Neuronal stem cell (in vitro differentiated cells): ENCODE measurements at places on chromosomes 5 and 9.

DNA sequence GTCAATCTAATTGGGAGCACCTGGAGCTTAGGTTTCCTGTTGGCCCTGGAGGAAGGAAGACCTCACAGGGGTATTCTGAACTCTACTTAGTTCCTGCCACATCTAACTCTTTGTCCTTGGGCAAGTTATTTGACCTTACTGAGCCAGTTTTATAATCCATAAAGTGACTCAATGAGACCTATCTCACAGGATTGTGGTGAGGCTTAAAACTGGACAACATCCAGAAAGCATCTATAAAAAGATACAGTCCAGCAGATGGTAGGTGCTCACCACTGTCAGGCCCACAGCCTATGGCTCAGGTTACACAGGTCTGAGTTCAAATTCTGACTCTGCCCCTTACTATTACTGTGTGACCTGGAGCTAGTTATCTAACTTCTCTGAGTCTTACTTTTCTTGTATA lies 23.3 kb downstream of the KCNV2 start:
- no peak overlapping the region for H3K27ac ChIP-seq
- no peak for DNase-seq
- H3K27me3 ChIP-seq = no peaks in the 10 kb centered on the region
- H3K4me3 ChIP-seq = no peak overlapping the region

DNA sequence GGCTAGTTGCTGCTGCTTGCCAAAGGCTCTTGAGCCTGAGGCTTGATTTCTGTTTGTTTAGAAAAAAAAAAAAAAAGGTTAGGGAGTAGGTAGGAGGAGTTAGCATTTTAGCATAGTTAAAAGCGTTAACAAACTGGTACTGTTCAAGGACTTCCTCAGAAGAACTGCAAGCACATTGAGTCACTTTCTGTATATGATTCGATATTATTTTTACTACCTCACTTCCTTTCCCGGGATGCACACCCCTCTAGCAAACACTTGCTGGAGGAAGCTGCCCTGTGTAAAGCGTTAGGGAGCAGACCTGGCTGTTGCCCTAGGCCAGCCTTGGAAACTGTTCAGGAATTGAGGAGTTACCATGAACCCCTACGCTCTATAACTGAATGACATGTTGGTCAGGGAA lies 15.7 kb upstream of the CEP120 start:
- no peak for DNase-seq
- no peaks in the 10 kb centered on the region for H3K36me3 ChIP-seq
- H3K4me1 ChIP-seq = no peaks in the 10 kb centered on the region
- no peak overlapping the region for H3K4me3 ChIP-seq
- H3K27ac ChIP-seq = no peak overlapping the region

DNA sequence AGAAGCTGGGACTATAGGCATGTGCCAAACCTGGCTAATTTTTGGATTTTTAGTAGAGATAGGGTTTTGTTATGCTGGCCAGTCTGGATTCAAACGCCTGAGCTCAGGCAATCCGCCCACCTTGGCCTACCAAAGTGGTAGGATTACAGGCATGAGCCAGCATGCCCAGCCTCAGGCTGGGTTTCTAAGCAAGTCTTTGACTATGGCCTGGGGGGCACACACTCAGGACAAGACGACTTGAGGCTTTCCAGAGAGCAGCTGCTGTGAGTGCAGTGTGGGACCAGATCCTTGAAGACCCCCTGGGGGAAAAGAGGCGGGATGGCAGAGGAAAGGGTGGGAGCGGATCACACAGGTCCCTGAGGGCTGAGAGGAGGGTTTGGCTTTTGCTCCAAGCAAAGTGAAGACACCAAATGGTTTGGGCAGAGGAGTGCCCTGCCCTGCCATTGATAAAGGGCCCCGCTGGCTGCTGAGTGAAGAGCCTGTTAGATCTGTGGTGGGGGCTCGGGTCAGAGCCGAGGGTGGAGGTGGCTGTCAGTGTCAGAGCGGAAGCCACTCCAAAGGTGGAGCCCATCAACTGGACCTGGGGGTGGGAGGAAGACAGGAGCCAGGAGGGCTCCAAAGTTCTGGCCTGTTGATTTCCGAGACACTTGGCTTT lies 46.8 kb upstream of the FUBP3 start:
- peaks cover 9% of the 10 kb centered on the region for H3K27me3 ChIP-seq
- H3K4me3 ChIP-seq = no peak overlapping the region
- DNase-seq = no peak

- DNase-seq = no peak
- H3K4me3 ChIP-seq = no peak overlapping the region
- no peaks in the 10 kb centered on the region for H3K4me1 ChIP-seq
- no peaks in the 10 kb centered on the region for H3K36me3 ChIP-seq
- no peak overlapping the region for H3K27ac ChIP-seq
- no peaks in the 10 kb centered on the region for H3K27me3 ChIP-seq
These were observed 218.2 kb upstream of the ADAMTSL1 start for GRCh38 chr9:18255747-18256146.

- H3K36me3 ChIP-seq = peaks cover 19% of the 10 kb centered on the region
- H3K4me1 ChIP-seq = no peaks in the 10 kb centered on the region
- DNase-seq = no peak
- H3K4me3 ChIP-seq = no peak overlapping the region
- H3K27me3 ChIP-seq = no peaks in the 10 kb centered on the region
These were observed 5.4 kb downstream of the SLC35A4 start for GRCh38 chr5:140570058-140570457.

GRCh38 chr9:125831054-125831453 lies 83.9 kb downstream of the PBX3 start:
- no peak overlapping the region for H3K4me3 ChIP-seq
- no peaks in the 10 kb centered on the region for H3K27me3 ChIP-seq
- H3K36me3 ChIP-seq = no peaks in the 10 kb centered on the region
- H3K27ac ChIP-seq = no peak overlapping the region
- H3K4me1 ChIP-seq = peaks cover 1% of the 10 kb centered on the region

DNA sequence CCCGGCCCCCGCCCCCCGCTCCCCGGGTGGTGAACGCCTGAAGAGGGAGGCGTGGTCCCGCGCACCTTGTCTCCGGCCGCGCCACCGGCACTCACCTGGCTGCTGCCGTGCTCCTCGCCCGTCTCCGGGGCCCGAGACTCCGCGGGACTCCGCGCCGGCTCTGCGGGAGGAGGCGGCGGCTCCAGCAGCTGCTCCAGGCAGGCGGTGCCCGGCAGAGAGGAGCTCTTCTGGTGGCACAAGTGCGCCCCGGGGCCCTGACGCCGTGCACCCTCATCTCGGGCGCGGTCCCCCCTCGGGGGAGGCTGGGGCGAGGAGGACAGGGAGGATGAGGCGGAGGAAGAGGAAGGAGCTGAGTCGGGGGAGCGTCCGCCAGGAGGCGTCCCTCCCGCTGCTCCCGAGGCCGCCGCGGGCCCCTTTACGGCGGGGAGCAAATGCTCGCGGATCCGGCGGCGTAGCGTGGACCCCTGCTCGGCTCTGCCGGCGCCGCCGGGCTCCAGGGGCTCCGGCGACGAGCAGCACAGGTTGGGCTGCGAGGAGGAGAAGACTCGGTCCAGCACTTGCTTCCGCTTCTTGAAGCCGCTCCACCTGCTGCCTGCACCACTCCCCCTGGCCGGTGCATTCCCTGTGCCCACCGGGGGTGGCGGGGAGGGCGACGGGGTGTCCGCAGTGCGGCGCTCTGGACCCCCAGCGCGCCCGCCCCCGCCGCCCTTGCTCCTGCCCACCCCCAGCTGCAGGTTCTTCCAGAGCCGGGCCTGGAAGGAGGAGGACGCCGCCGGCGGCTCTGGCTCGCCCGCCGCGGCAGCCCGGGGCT lies 928 bp downstream of the MCTP1 start:
- peak; percentile 55 for DNase-seq
- H3K27ac ChIP-seq = no peak overlapping the region
- peak overlapping the region; percentile 89 for H3K4me3 ChIP-seq
- H3K4me1 ChIP-seq = no peaks in the 10 kb centered on the region
- no peaks in the 10 kb centered on the region for H3K36me3 ChIP-seq

DNA sequence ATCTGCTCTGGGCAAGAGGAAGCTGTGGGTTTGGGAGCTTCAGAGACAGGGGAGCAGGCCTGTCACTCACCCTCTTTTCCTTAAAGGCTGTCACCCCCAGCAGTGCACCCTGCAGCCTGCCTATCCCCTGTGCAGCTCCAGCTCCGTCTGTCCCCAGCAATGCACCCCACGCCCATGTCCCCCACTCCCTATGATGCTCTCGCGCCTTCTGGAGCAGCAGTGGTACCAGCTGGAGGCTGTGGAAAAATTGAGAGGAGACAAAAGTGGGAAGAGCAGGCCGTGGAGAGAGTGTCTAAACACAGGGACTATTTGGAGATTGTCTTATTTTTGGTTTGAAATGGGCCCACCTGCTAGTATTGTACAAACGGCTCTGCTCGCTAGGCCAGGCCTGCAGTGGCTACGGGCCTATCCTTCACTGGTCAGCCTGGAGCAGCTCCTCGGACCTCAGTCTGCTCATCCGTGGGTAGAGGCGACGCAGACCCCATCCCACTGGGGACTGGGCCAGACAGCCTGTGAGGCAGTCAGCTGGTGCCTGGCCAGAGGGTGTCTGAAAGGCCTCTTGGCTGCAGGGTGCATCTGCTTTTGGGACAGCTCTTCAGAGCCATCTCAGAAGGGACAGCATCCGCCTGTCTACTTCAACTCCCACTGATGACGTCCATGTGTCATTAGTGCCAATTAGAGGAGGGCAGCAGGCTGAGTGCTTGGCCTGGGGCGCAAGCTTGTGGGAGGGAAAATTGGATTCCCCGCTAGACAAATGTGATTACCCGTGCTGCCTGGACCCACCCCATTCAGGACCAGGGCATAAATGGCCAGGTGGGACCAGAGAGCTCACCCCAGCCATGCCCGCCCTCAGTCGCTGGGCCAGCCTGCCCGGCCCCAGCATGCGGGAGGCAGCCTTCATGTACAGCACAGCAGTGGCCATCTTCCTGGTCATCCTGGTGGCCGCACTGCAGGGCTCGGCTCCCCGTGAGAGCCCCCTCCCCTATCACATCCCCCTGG lies at the start of gene DBH:
DBH (plus strand) TSS at position 831 of the 999 bp plus-strand sequence; CDS start at position 840, 9 bp downstream.
- H3K36me3 ChIP-seq = no peaks in the 10 kb centered on the region
- no peak within 1 kb of the TSS for H3K27ac ChIP-seq
- H3K4me3 ChIP-seq = no peak within 1 kb of the TSS
- H3K27me3 ChIP-seq = no peaks in the 10 kb centered on the region
- peaks cover 33% of the 10 kb centered on the region for H3K4me1 ChIP-seq
- no peak for DNase-seq

DNA sequence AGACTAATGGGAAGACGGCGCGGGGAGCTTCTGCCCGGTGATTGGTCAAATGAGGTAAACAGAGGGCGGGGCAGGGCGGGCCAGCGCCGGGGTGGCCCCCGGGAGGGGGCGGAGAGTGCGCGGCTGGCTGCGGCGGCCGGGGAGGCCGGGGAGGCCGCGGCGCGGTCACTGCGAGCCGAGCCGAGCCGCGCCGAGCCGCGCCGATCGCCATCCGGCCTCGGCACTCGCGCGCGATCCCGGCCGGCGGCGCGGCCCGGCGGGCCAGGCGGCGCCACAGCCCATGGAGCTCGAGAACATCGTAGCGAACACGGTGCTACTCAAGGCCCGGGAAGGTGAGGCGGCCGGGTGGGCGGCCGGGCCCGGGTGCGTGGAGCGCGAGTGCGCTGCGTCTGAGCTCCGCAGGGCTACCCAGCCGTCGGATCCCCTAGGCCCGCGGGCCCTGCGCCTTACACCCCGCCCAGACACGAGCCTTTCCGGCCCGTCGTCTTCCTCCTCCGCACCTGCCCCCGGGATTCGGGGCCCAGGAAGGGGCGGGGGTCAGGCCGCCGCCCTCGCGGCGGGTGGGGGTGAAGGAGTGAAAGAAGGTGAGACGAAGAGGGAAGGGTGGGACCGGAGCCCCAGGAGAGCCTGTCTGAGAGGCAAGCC lies at the start of gene GRK6:
GRK6 (plus strand) TSS at position 111 of the 645 bp plus-strand sequence; CDS start at position 281, 170 bp downstream.
- H3K27ac ChIP-seq = peak within 1 kb of the TSS; percentile 98
- no peaks in the 10 kb centered on the region for H3K27me3 ChIP-seq
- peaks cover 16% of the 10 kb centered on the region for H3K4me1 ChIP-seq
- peak within 1 kb of the TSS; percentile 92 for H3K4me3 ChIP-seq
- H3K36me3 ChIP-seq = peaks cover 21% of the 10 kb centered on the region
- peak; percentile 24 for DNase-seq

DNA sequence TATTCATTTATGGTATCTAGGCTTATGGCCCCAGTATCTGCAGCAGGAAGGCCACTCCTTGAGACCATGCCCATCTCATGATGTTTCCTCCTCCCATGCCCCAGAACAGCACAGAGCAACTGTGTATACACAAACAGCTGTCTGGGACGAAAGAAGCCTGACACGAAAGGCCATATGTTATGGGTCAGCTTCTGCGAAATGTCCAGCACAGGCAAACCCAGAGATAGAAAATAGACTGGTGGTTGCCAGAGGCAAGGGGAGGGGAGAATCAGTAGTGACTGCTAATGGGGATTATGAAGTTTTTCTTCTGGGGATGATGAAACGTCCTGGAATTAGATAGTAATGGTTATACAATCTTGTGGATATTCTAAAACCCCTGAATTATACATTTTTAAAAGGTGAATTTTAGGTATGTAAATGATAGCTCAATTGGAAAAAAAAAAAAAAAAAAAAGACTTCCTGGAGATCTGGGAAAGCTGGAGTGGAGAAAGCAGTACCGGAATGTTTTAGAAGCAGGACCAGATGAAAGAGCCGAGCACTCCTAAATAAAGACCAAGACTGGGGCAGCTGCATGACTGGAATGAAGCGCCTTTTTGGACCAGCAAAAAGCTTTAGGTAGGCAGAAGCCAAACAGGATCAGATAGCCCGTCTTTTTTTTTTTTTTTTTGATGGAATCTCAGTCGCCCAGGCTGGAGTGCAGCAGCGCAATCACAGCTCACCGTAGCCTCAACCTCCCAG lies 29.2 kb downstream of the PCDHGC5 start:
- H3K27me3 ChIP-seq = no peaks in the 10 kb centered on the region
- H3K4me3 ChIP-seq = no peak overlapping the region
- no peak overlapping the region for H3K27ac ChIP-seq
- DNase-seq = no peak

DNA sequence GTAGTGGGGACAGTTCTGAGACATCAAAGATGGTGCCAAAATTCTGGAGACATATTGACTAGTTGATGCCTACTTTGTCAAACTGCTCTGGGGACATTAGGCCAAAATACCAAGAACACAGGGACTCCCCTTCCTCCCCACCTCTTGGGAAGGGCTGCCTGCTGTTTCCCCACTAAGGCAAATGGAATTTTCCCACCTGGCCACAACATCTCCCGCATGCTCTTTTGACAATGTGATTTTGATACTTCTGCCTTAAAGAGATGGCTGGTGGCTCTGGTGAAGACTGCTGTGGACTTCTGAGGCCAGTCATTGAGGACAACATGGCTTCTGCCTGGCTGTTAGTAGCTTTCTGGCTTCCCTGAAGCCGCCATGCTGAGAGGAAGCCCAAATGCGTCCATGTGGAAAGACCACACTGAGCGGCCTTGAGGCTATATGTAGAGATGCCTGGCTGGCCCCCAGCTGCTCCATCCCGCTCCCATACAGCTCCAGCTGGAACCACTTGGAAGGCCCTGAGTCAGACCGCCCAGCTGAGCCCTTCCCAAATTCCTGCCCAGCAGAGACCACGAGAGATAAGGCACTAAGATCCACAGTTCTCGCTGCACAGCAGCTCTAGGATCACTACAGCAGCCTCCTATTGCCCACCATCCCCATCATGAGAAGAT lies 226.7 kb downstream of the SYK start:
- H3K27me3 ChIP-seq = no peaks in the 10 kb centered on the region
- no peak overlapping the region for H3K27ac ChIP-seq
- no peak overlapping the region for H3K4me3 ChIP-seq
- H3K36me3 ChIP-seq = no peaks in the 10 kb centered on the region
- DNase-seq = no peak

- H3K4me1 ChIP-seq = no peaks in the 10 kb centered on the region
- H3K27ac ChIP-seq = no peak within 1 kb of the TSS
- H3K27me3 ChIP-seq = peaks cover 99% of the 10 kb centered on the region
- peak within 1 kb of the TSS; percentile 5 for H3K4me3 ChIP-seq
- H3K36me3 ChIP-seq = no peaks in the 10 kb centered on the region
- peak; percentile 93 for DNase-seq
These were observed at the start of gene DMRT2 for GRCh38 chr9:1050125-1050895. DMRT2 (plus strand) TSS chr9:1050357; CDS start chr9:1051614, 1,257 bp downstream.
